ENCODE measurements at places on chromosomes 5 and 9.
A peak's percentile ranks its signal among the peaks of the same experiment; 100 is the strongest.

DNA sequence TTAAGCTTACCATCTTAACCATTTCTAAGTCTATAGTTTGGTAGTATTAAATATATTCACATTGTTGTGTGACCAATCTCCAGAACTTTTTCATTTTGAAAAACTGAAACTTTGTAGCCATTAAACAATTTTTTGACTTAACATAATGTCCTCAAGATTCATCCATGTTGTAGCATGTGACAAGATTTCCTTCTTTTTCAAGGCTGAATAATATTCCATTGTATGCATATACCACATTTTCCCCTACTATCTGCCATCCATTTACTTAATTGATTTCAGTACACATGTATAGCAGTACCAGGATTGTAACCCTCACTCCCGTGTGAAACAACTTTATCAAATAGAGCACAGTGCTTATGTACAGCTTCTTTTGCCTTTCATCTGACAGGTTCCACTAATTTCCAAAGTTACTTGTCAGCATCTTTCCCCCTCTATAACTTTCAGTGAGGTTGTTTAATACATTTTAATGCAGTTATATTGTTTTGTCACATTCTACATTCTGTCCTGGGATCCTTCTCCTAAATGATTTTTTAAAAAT, 7.4 kb upstream of the GNPDA1 start:
- DNase-seq: no peak

DNA sequence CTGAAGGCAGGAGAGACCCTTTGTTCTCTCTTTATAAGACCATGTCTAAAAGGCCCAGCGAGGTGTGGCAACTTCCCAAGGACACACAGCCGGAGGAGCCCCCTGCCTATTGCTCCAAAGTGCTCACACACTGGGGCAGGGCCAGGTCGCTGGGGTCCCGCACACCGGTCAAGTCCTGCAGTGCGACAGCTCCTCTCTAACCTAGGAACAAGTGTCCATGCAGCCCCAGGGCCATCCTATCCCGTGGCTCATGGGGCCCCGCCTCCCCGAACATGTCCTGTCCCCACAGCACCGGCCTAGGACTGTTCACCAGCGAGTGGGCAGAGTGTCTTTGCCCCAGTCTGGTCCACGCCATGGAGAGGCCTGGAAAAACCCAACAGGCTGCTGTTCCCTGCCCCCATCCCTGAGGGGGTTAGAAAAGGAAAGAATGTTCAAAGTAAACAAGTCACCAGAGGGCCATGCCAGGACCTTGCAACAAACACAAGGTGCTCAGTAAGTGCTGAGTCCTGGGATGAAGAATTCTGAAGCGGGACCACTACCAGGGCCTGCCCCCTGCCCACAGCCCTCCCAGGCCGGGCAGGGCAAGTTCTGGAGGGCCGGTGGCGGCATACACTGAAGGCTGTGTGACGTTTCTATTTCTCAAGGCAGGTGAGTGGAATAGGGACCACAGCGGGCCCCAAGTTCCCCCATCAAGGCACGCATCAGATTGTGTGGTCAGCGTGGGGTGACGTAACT, 938 bp downstream of the NINJ1 start:
- peak; percentile 69 for DNase-seq

DNA sequence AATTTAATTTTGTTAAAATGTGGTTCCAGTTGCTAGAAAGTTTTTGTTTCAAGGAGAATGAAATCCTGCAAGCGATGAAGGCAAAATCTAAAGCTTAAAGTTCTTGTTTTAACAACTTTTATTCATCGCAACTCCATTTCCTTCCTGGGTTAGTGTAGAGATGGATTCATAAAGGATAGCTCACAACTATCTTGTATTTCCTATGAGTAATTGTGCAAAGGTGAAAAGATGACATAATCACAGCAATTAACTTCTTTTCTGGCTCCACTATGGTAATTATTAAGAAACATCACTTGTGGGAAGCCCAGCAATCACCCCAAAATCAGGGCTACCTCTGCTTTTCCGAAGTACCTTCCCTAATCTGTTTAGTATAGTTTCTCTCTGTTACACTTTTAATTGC, 80.8 kb upstream of the SEMA6A start:
- DNase-seq: no peak

DNA sequence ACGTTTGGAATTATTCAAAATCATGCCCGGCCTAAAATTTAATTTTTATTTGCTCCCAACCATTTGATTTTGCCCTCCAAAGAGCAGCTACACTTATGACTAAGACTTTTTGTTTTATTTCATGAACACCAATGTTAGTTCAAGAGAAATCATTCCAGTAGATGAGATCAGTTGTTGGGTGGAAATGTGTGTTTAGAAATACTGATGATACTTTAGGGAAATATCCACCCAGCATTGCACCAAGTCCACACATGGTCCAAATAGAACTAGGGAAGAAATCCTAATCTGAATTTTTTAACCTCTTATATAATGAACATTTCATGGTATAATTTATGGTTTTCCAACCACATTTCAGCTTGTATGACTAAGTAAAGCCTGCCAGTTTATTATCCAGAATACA, 28.3 kb upstream of the GOLPH3 start:
- no peak for DNase-seq

DNA sequence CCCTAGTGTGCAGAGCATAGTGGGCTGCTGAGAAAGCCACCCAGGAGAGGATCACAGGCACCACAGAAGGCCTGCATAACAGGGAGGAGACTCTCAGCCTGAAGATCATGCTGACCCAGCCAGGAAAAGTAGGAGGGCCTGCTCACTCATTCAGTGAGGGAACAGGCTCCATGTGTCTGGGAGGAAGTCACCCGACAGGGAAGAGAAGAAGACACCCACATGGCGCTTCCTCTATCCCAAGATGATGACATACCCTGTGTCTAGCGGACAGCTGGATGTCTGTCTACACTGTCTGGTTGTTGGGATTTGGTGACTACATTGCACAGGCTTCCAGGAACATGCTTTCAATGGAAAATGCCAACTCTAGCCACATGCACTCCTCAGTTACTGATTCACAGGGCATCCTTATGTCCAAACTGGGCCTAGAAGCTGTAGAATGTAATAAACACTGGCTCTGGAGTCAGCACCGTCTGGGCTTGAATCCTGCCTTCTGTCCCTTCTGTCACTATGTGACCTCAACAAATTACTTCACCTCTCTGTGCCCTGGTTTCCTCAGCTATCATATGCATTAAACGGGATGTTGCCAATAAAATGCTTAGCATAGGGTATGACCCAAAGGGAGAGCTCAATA, 47.6 kb downstream of the KLHL3 start:
- no peak for DNase-seq

DNA sequence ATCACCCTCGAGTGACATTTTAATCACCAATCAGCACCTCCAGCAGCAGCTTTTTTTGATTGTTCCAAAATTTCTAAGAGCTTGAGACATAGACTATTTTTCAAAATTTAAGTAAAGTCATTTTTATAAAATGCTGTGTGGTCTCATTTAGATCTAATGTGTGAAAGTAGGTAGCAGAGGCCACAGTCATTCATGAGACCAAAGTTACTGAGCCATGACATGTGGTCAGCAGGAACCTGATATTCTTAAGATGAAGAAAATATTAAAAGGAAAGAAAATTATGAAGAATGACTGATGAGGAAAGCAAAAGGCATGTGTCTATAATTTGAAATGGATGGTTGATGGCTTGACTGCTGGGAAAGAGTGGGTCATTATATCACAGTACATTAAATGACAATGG, 7.2 kb downstream of the FREM1 start:
- DNase-seq: no peak

GRCh38 chr9:120928483-120929228, 2.1 kb upstream of the TRAF1 start:
- peak; percentile 85 for DNase-seq

DNA sequence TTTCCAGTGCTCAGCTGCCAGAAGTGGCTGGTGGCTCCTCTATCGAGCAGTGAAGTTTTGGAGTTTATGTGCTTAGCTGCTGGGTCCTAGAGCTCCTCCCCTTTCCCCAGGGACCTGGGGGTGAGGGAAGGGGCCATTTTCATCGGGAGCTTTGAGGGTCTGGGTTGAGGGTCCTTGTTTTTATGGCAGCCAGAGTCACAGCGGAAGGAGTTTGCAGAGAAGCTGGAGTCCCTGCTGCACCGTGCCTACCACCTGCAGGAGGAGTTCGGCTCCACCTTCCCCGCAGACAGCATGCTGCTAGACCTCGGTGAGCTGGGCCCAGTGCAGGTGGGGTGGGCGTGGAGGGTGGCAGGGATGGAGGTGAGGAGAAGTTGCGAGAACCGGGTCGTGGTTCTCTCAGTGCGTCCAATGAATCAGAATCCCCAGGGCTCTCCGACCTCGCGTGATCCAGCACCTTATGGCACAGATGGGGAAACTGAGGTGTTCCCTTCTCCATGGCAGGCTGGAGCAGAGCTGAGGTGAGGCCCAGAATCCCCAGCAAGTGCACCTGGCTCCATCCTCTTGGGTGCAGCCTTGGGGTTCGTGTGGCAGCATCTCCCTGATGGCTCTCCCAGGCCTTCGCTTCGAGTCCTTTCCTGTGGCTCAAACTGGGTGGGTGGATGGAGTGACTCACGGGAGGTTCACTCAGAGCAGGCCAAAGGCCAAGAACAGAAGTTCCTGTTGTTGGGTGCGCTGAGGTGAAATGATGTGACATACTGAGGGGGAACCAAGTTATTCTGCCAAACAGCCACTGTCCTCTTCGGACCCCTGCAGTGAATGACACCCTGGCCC, 21.7 kb upstream of the DOLPP1 start:
- no peak for DNase-seq

DNA sequence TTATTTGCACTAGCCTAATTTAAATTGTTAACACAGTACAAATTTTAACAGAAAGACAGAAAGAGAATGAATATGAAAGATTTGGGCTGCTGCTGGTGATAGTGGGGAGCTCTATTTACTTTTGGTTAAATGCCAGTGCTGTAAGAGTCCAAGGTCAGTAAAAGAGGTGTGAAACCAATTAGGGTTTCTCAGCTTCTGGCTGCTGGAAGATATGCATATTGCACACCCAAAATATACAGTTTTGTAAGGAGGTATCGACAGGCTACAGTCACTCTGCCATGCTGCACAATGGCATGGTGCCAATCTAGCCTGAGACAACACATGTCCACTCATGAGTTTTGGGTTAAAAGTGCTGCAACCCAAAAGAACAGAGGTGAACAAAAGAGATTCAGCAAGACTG, 79.3 kb downstream of the PPP2R2B start:
- DNase-seq: no peak

DNA sequence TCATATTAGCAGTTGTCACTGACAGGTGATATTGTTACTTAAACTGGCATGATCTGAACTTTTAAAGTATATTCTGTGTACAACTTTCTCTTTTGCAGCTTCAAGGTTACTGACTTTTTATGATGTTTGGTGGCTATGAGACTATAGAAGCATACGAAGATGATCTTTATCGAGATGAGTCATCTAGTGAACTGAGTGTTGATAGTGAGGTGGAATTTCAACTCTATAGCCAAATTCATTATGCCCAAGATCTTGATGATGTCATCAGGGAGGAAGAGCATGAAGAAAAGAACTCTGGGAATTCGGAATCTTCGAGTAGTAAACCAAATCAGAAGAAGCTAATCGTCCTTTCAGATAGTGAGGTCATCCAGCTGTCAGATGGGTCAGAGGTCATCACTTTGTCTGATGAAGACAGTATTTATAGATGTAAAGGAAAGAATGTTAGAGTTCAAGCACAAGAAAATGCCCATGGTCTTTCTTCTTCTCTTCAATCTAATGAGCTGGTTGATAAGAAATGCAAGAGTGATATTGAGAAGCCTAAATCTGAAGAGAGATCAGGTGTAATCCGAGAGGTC, 5.9 kb downstream of the ZCCHC7 start:
- no peak for DNase-seq

- no peak for DNase-seq
Observed at GRCh38 chr9:22278426-22278825, 168.2 kb upstream of the DMRTA1 start.

DNA sequence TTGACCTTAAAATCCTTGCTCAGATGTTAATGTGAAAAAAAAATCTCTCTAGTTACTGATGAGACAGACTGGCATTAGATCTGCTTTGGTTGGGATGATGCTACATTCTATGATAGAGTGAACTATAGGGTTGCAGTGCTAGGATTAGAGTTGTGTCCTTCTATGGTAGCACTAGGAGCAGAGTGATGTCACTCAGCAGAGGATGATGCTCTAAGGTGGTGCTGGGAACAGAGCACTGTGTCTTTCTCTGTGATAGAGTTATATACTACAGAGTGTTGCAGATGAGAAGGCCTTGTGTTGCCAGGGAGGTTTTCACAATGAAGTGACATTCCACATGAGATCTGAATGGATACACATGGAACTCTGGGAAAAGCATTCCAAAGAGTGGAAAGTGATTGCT, 462.3 kb downstream of the CDH12 start:
- no peak for DNase-seq

- no peak for DNase-seq
Observed at GRCh38 chr5:164377746-164378145, 872.3 kb downstream of the MAT2B start.

- DNase-seq: no peak
Observed at GRCh38 chr5:158744226-158744625, 355.5 kb downstream of the EBF1 start.

GRCh38 chr5:10856683-10857337, 95.8 kb upstream of the DAP start:
- DNase-seq: peak; percentile 21

GRCh38 chr9:123011380-123011779, 22.1 kb upstream of the GPR21 start:
- no peak for DNase-seq

DNA sequence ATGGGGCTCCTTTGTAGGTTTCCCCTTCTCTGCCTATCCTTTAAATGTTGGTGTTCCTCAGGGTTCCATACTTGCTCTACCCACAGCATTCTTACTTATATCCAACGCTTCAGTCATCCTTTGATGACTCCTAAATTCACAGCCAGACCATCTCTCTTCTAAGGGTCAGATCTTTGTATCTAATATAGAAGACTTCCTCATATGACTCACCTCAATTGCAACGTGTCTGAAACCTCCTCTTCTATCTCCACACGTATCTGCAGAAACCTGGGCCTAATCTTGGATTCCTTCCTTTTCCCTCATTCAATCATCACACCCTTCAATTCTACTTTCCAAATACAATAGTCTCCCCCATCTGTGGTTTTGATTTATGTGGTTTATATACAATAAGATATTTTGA, 68.3 kb downstream of the HMGCR start:
- no peak for DNase-seq

DNA sequence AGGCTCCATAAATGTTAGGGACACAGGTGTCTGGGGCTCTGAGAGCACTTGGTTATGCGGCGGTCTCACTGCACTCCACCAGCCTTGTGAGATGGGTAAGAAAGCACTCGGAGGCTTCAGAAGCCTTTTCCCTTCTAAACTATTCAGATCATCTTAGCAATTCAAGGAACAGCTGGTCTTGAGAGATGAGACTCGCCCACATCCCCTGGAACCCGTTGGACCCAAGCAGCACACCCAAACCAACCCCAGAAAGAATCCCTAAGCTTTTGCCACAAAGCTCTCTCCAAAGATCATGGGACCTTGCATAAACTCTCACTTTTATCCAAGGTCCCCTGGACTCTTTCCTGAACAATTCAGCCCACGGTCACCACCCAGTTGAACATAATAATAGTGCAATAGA, 90.2 kb downstream of the RAPGEF1 start:
- no peak for DNase-seq

- DNase-seq: no peak
Observed at GRCh38 chr5:123706531-123706930, 194.6 kb downstream of the CSNK1G3 start.

GRCh38 chr5:72837524-72838096, 21.1 kb downstream of the TNPO1 start:
- DNase-seq: no peak

All from activated naive CD4-positive, alpha-beta T cell treated with anti-CD3 and anti-CD28 coated beads for 36 hours (primary cell).